ENCODE measurements at places on chromosomes 5 and 9. TPM values are rescaled to one million over a fixed set of nuclear protein-coding genes. Genes with fewer than 3 reads are reported as not detected.

PLAC8L1 gene
- 0.35 TPM for total RNA-seq

PCDHGA4 gene
- 0.08 TPM for total RNA-seq

PLK2 gene
- total RNA-seq = 2.6 TPM

FAM221B gene
- total RNA-seq = not detected

PCDHA10 gene
- total RNA-seq = not detected

TLX3 gene
- not detected for total RNA-seq

GLRX gene
- 12.8 TPM for total RNA-seq

AK8 gene
- not detected for total RNA-seq

RALGPS1 gene
- total RNA-seq = 0.51 TPM

FOXD1 gene
- not detected for total RNA-seq

SOHLH1 gene
- not detected for total RNA-seq

MAP1B gene
- 0.16 TPM for total RNA-seq

RXRA gene
- total RNA-seq = 4.7 TPM

CXCL14 gene
- not detected for total RNA-seq

NME5 gene
- total RNA-seq = not detected

TSSK1B gene
- total RNA-seq = not detected

WNK2 gene
- 3.3 TPM for total RNA-seq

MYOZ3 gene
- total RNA-seq = 0.86 TPM

FOXB2 gene
- total RNA-seq = not detected

KCNN2 gene
- total RNA-seq = not detected

FOXI1 gene
- total RNA-seq = not detected

PCDHGA8 gene
- total RNA-seq = not detected

PHPT1 gene
- 119 TPM for total RNA-seq

MSMP gene
- 0.86 TPM for total RNA-seq

Measured in activated T-cell treated with anti-CD3 and anti-CD28 coated beads, Interleukin-2, amount 50 U/mL, for 4 hours (primary cell).